ENCODE measurements at places on chromosomes 6 and 20.

DNA sequence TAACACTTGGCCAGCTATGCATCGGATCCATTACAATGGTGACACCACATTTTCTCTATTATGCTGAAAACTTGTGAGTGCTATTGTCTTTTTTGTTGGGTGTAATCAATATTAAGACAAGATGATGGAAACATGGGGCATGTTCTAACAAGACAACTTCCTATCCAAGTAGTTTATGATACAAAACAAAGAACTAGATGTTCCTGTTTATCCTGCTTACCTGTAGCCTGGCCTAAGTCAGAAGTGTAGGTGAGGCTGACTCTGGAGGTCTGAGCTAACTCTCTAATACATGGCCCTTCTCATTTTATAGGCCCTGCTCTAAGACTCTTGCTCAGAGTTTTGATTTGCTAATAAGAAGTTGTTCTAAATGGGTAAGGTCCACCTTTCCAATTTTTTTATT, 242.4 kb upstream of the STXBP5 start:
- no peak for DNase-seq

- DNase-seq, result peak; percentile 16
These were observed 357.3 kb downstream of the FOXA2 start for GRCh38 chr20:22226849-22227700.

GRCh38 chr20:13274275-13274861, 53.3 kb downstream of the ISM1 start:
- peak; percentile 49 for DNase-seq

DNA sequence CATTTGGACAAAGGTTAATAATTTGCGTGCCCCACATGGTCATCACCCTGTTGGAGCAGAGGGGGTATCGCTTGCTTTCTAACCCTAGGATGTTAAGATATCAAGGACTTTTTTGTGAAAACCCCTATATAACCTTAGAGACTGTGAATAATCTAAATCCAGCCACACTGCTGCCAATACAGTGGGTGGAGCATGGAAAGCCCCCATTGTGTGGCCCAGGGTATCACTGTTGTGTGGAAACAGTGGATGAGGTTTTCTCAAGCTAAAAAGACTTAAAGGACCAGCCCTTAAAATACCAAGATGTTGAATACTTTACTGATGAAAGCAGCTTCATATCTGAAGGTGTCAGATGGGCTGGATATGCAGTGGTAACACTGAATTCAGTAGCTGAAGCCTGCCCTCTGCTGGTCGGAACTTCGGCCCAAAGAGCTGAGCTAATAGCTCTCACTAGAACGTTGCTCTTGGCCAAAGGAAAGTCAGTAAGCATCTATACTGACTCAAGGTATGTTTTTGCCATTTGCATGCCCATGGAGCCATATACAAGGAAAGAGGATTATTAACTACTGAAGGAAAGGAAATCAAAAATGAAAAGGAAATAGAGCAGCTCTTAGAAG, 695.2 kb downstream of the PHF3 start:
- DNase-seq, result peak; percentile 40

GRCh38 chr20:10686356-10687133, 12.7 kb upstream of the JAG1 start:
- DNase-seq, result no peak

DNA sequence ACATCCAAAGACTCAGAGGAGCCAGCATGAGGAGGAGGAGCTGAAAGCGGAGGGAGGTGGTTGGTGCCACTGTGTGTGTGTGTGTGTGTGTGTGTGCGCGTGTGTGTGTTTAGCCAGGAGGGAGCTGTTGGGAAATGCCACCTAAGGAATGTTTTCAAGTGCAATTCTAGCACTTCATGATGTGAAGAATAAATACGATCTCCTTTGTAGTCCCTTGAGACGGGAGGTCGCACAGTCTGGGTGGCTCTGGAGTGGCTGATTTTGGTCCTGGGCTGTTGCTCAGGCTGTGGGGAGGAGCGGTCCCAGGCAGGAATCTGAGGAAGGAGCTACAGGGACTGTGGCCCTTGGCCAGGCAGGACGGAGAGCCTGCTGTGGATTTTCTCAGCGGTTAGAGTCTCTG, 93.7 kb downstream of the PPP1R14C start:
- no peak for DNase-seq

DNA sequence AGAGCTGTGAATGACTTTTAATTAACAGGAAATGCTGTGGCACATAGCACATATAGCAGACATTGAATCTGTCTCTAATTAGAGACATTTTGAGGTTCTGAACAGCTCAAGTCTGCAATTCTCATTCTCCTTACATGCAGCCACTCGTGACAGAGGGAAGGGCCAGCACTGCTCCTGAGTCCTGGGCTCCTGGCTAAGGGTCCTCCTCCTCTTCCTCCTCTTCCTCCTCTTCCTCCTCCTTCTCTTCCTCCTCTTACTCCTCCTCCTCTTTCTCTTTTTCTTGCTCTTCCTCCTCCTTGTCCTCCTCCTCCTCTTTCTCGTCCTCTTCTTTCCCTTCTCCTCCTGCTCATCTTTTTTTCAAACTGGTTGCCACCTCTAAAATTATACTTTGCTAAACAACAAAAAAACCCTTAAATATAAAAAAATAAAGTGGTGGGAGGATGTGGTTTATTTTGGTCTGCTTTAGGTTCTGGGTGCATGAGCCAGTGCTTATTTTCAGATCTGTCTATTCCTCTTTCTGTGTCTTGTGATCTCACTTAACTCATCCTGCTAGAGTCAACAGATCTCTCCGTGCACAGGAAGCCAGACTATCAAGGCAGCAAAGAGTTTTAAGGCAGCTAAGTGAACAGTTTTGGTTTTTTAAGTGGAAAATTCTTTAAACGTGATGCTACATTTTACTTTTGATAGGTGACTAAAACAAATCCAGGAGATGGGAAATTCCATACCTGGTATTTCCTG, 159.3 kb downstream of the CD83 start:
- DNase-seq, result no peak

- DNase-seq, result no peak
These were observed 2.3 kb downstream of the RNF114 start for GRCh38 chr20:49938173-49939163.

DNA sequence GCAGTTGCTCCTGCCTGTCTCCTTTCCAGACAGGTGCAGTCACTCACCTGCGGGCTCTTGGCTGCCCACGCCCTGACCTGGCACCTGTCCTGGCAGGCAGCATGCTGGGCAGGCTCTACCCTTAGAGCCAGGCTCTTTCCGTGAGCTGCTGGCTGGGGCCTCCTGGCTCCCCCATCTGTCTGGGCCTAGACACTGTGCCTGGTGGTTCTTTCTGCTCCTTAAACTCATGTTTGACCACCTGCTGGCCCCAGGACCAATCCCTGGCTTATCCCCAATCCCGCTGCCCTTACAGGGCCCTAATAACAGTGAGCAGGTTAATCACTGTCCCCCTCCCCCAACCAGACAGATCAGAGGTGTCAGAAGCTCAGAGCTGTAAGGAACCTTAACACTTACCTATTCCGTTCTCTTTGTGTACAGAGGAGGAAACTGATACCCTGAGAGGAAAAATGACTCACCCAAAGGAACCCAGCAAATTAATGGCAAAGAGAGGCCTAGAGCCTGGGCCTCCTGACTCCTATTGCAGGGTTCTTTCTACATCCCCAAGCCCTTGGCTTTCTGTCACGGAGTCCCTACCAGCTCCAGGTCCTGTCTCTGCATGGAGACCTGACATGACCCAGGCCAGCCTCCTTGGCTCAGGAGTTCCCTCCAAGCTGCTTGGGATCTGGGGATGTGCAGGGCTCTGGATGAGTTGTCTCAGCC, 54.7 kb downstream of the RAB44 start:
- no peak for DNase-seq

GRCh38 chr6:125732398-125732797, 17.0 kb upstream of the HEY2 start:
- DNase-seq, result no peak

Data from left renal pelvis (tissue), 4 donors.